Activated CD8-positive, alpha-beta memory T cell treated with anti-CD3 and anti-CD28 coated beads for 24 hours (primary cell): ENCODE measurements at places on chromosomes 16 and 17.

- no peak for DNase-seq
Measured at GRCh38 chr16:86038926-86039310, 140.0 kb downstream of the IRF8 start.

GRCh38 chr16:832652-833336 is 32.3 kb upstream of the GNG13 start:
- DNase-seq, result no peak

DNA sequence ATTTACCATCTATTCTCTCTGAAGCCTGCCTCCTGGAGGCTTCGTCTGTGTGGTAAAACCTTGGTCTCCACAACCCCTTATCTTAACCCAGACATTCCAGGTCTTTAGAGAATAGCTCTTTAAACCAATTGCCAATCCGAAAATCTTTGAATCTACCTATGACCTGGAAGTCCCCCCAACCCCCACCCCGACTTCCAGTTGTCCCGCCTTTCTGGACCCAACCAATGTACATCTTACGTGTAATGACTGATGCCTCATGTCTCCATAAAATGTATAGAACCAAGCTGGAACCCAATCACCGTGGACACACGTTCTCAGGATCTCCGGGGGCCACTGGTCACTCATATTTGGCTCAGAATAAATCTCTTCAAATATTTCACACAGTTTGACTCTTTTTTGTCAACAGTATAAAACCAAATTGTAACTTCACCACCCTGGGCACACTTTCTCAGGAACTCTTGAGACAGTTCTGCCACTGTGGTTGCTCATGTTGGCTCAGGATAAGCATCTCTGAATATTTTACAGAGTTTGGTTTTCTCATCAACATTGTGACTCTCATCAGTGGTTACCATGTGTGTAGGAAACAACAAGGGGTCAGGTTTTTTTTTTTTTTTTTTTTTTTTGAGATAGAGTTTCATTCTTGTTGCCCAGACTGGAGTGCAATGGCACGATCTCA is 18.1 kb upstream of the DNAH17 start:
- DNase-seq, result no peak

DNA sequence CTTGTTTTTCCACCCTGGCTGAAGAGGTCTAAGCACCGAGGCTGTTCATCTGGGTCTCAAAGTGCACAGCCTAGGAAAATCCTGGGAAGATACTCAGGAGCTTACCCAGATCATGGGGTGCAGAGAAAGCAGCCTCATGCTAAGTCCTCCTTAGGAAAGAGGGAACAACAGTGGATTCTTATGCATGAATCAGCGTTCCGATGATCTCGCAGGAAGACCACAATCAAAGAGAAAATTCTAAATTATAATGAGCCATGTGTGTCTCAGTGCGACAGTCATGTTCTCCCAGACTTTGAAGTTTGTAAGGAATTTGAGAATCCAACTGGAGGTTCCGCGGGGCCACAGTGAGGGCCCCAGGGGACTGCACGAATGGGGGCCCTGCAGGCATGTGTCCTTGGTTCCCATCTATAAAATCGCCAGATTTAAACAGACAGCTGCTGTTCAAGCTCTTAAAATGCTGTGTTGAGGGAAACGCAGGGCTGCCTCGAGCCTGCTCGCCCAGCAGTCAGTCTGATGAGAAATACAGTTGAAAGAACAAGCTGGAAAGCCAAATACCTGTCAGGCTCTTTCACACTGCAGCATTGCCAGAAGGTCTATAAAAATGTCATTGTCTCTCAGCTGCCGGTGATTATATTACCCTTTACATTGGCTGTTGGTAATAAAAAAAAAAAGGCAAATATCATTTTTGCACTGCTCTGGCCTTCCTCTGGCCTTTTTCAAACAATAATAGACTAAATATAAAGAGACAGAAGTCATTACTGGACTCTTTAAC is 152.1 kb downstream of the PMP22 start:
- no peak for DNase-seq

- no peak for DNase-seq
Measured at GRCh38 chr16:78956859-78957258, 643.7 kb downstream of the MAF start.

- no peak for DNase-seq
Measured at GRCh38 chr17:77778636-77779489, 179.6 kb upstream of the TNRC6C start.

- no peak for DNase-seq
Measured at GRCh38 chr16:11147754-11148444, 108.1 kb downstream of the SOCS1 start.

GRCh38 chr17:909642-910323 is 69.8 kb downstream of the NXN start:
- DNase-seq, result no peak

- DNase-seq, result no peak
Measured at GRCh38 chr17:77499699-77500435, 359.1 kb downstream of the SEC14L1 start.
